ENCODE measurements at places on chromosomes 6 and 20.
A peak's percentile ranks its signal among the peaks of the same experiment; 100 is the strongest.

- DNase-seq, result no peak
Measured at GRCh38 chr6:164184410-164184809, 769.9 kb downstream of the QKI start.

DNA sequence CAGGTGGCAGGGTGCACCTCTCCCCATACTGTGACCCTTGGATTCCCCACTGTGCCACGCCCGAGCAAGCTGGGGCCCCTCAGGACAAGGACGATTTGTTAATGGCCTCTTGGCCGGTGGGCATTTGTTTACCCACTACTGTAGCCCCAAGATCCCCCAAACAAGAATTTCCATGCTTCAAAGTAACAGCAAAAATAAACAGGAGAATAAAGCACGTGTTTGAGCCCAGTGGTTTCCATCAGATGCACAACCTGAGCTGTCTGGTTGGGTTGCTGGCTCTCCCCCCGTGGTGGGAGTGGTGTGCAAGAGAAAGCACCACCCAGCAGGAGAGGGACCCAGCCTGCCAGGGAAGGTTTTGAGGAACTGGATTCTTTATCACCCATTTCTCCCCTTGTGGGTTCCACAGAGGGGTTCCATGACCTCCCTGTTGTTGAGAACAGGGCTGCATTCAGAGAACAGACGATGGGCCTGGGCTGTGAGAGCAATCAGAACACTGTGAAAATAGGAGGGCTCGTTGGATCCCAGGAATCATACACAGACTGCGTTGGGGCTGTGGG, 4.8 kb downstream of the CD93 start:
- no peak for DNase-seq

DNA sequence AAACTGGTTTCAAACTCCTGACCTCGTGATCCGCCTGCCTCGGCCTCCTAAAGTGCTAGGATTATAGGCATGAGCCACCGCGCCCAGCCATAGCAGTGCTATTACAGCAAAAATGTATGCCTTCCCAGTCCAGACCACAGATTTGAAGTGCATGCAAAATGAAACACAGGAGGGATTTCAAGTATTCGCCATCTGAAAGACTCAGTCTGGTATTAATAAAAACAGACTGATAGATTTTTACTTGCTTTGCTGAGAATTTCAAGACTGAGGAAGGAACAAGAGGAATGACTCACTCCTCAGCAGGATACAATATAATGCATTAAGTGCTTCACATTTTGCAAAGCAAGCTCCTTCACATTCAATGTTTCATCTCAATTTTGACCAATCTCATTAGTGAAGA, 134.9 kb downstream of the TMEM200A start:
- DNase-seq, result no peak

DNA sequence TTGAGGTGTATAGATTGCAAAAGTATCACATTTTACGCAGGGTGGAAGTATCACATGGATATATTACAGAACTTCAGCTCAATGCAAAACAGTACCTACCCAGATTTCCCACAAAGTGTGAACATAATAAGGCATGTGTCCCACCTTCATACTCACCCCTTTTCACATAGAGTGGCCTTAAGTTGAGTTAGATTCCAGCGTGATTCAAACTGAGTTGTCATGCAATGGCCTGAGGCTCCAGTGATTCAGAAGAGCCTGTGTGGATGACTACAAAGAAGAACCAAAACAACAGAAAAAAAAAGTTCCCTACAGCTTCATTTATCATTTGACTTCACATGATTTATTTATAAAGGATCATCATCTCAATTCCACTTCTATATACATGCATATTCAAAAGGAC, 309.7 kb downstream of the SLC35F1 start:
- DNase-seq, result no peak

GRCh38 chr6:144666781-144667180, 381.6 kb downstream of the UTRN start:
- no peak for DNase-seq

DNA sequence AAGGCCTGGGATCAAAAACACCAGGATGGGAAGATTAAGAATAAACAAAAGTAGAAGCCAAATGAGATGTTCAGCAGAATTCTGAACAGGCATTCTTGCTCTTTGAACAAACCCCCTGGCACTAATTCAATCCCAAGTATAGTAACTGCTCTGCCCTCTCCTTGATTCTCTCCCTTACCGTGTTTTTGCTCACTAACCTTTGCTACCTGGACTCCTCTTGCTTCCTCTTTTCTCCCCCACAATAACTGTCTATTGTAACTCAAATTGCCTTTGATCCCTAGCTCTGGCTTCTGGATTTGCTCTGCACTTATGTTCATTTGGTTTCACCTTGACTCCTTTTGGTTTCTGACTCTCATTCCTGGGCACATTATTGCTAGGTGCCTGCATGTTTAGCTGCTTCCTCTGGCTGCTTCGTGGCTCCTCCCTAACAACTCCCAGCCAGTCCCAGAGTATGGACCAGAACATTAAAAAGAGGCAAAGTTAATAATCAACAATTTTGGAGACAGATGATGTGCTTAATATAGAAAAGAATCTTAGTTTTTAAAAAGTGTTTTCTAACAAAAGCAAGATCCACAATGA, 65.4 kb upstream of the PHIP start:
- DNase-seq, result no peak

DNA sequence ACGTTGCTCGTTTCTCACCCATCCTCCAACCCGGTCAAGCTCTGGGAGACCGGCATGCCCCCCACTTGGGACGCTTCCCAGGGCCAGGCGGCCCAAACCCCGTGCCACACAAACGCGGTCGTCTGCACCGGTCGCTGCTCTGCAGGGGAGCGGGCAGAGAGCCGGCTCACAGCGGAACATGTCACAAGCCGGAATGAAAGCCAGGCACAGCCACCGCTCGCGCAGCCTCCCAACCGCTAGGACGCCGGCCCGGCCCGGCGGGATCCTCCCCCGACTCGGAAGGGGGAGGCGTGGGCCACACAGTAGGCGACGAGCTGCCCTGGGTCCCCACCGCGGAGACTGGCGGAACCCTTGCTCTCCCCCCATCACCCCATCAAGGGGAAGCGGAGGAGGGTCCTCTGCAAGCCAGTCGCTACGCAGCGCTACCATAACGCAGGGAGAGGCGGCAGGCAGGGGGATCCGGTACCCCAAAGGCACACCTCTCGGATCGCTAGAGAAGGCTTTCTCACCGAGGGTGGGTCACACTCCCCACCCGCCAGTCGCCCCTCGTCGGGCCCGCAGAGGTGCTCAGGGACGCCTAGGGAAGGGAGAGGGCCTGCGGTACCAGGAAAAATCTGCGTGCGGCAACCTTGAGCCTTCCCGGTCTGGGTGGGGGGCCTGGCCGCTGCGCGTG, 768.4 kb upstream of the DEFB115 start:
- no peak for DNase-seq

- DNase-seq, result no peak
Measured at GRCh38 chr20:50286174-50286511, 95.5 kb downstream of the CEBPB start.

DNA sequence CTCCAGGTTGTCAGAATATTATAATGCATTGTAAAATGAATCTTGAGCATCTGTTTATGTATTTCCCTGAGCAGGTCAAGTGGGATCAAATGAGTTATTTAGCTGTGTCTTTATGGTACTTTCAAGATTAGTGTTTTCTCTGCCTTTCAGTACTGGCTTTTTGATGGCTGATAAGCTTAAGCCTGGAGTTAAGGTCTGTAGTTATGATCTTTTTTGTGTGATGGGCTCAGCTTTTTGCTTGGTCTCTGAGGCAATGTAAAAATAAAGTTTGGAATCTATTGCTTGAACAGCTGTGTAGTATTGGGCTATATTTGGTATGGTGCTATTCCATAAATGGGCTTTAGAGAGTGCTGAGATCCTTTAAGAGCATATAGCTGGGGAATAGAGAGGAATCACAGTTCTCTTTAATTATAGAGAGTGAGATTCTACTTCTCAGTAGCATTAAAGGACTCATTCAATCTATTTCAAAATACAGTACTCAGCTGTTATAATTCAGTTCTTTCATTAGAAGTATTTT, 40.7 kb downstream of the ZNF451 start:
- no peak for DNase-seq

DNA sequence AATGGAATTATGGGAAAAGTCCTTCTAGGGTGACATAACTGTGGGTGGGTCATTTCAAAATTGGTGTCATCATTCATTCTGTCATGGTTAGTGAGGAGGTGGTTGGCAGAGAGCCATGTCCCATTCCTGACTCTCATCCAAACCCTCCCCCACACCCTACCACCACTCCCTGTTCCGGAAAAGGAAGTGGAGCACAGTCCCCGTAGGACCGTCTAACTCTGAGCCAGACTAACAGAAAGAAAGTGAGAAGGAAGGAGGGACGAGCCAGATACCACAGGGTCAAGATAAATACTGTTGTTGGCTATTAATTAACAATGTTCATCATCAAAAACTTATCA, 4.8 kb downstream of the TRIM10 start:
- DNase-seq, result no peak

- no peak for DNase-seq
Measured at GRCh38 chr6:122033564-122034181, 365.8 kb upstream of the HSF2 start.

GRCh38 chr20:3316136-3316535, 77.1 kb upstream of the SLC4A11 start:
- DNase-seq, result no peak

DNA sequence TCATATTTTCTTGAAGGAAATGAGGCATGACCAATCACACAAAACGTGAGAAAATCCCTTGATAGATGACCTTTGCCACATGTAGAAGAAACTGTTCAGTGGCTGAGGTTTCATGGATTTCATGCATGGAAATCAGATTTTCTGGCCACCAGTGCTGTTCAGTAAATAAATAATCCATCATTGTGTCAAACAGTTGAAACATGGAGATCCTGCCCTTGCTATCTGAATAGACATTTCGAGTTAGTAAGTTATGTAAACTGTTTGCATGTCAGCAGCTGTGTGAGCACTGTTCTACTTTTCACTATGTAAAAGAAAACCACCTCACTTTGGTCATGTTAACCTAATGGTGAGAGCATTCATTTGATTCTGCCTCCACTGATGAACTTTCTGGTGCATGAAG, 793.9 kb upstream of the EPHA7 start:
- no peak for DNase-seq

DNA sequence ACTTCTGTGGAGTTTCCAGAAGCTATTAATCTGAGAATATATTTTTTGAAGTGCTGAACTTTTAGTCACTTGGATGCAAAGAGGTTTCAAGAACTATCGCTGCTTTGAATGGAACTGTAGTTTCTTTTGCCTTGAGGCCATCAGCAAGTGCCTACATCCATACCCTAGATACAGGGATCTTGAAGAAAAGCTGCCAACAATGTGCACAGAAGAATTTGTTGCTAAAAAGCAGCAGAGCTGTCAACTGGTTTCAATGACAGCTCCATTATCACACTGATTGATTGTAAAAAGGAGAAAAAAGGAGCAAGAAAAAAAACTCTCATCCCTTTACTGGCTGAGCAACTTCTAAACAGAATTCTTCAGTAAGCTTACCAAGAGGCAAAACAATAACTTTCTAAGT, 251.0 kb upstream of the NRSN1 start:
- DNase-seq, result no peak

DNA sequence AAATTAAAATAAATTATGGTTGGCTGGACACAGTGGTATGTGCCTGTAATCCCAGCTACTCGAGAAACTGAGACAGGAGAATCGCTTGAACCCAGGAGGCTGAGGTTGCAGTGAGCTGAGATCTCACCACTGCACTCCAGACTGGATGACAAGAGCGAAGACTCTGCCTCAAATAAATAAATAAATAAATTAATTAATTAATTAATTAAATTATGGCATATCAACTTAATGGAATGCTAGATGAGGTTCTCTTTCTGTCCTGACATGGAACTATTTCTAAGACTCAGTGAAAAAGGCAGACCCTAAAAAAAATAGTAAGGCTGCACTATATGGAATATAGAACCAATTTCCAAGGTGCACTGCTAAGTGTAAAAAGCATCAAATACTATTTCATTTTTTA, 4.8 kb downstream of the SRPK1 start:
- DNase-seq, result no peak

- no peak for DNase-seq
Measured at GRCh38 chr6:100153636-100154275, 159.7 kb upstream of the MCHR2 start.

DNA sequence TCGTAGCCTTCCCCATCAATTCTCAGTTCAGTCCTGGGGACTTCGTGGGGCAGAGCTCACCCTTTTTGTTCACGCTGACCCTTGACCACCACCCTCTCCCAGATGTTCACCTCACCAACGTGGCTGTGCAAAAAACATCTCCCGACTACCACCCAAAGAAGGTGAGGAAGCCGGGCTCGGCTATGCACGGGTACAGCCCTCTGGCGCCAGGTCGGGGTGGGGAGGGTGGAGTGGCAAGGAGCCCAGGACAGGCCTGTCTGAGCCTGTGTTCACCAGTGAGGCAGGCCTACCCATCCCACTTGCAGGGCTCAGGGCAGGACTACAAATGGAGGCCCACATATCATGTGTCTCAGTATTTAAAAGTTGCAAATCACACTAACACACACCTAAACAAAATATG, 18.1 kb downstream of the PDRG1 start:
- no peak for DNase-seq

- DNase-seq, result peak; percentile 57
Measured at GRCh38 chr20:36199345-36200257, 36.7 kb upstream of the AAR2 start.

DNA sequence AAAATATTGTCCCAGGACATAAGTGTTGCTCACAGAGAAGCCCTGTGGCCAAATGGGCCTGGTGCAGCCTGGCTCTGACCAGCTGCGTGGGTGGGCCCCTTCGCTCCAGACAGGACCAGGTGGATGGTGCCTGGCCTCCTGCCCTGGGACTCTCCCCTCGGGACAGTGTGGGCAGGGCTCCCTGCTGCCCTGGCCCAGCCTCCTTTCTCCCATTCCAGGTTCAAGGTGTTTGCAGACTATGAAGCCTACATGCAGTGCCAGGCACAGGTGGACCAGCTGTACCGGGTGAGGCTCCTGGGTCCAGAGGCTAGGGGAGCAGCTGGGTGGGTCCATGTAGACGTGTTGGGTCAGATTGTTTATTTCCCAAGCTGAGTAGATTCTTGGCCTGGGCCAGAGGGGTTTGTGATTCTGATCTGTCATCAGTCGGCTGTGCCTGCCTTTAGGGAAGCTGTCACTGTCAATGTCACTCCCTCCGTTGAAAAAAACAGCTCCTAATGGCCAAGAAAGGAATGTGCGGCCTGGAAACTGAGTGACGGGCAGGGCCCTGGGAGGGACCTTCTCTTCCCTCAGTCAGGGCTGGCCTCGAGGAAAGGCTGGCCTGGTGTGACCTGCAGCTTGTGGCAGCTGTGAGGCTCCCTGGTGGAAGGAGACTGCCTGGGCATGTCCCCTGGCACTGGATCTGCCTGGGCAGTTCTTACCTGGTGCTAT, 47.7 kb downstream of the PYGB start:
- DNase-seq, result no peak

DNA sequence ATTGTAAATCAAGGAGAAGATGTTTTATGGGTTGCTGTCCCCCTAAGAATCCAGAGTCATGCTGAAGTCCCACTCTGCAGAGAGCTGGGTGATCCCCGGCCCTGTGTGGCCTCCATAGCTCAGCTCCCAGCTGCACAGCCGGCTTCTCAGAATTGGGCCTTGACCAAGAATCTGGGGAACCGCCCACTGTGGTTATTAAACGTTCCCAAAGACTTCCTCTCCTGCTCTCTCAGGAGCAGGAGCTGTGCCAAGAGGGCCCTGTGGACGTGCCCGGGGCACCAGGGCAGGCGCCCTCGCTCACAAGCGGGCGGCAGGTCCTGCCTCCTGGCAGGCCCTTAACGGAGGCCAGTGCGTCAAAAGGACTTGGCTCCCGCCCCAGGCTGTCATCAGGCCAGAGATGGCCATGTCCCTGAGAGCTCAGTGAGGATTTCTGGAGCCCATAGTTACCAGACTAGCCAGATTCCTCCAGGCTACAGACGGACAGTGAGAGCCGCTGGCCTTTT, 30.4 kb downstream of the ZC3H12D start:
- no peak for DNase-seq

All from stimulated activated CD4-positive, alpha-beta T cell treated with anti-CD3 and anti-CD28 coated beads, Interleukin-2, amount 100 ng/mL, for 4 hours (primary cell).